ENCODE measurements at places on chromosomes 7 and 10.

DNA sequence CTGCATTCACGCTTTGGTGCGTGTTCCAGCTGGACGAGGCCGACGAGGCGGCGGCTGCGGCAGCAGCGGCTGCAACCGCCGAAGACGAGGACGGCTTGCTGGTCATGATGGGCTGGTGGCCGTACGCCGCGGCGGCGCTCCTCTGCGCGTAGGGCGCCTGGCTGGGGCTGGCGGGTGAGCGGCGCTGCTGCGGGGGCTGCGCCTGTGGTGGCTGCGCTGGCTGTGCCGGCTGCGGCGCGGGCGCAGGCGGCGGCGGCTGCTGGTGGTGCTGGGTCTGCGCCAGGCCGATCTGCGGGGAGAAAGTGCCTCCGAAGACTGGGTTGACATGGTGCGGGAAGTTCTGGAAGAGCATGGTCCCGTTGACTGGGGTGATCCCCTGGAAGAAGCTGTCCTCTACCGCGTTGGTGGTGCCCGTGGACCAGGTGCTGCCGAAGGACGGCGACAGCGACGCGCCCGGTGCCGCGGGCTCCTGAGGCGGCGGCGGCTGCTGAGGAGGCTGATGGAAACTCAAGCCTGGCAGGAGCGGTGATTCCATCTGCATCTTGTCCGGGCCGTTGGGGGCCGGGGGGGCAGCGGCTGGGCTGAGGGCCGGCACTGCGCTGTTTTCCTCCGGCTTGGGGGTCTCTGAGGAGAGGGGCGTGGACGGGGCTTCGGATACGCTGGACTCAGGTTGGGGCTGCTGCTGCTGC lies 51.1 kb downstream of the CPEB3 start:
- DNase-seq: no peak

GRCh38 chr10:133441780-133442179 lies 12.0 kb upstream of the SCART1 start:
- DNase-seq: no peak

DNA sequence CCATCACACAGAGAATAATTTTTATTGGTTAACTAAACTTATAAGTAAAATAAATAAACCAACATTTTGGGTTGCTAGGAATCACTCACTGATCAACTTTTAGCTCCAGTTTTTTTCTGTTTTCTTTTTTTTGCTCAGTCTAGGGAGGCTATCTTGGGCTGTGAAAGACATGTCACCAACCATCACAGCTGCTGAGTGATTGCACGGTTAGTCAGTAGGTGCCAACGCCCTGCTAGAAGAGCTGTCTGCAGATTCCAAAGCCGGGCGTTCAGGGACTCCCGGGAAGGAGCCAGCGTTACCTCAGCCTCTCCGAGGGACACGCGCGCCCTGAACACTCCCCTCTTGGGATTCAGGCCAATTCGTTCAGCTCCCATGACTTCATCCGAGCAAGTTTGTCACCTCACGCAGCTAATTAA lies 604 bp upstream of the STAM start:
- no peak for DNase-seq

GRCh38 chr7:107130487-107131220 lies 38.1 kb upstream of the HBP1 start:
- DNase-seq: no peak

DNA sequence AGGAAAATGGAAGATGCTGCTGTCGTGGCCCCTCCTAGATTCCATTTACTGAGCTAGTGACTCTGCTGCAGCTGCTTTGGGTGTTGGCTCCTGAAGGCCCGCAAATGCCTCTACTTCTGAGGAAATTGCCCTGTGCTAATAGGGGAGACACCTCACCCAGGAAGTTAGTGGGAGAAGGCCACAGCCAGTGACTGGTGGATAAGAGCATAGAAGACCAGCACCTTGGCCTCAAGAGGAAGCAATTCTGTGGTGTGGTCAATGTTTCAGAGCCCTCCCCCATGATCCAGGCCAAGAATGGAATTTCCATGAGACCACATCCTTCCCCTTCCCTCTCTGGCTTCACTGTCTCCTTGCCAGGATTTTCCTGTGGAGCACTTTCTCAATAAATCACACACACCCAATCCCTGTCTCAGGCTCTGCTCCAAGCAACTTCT lies 25.0 kb upstream of the FZD1 start:
- DNase-seq: no peak

Measured in stimulated activated CD8-positive, alpha-beta memory T cell treated with anti-CD3 and anti-CD28 coated beads, Interleukin-15, amount 100 ng/mL, for 48 hours (primary cell).